ENCODE measurements at places on chromosomes 5 and 9. TPM values are rescaled to one million over a fixed set of nuclear protein-coding genes. Genes with fewer than 3 reads are reported as not detected.
A peak's percentile ranks its signal among the peaks of the same experiment; 100 is the strongest.

DNA sequence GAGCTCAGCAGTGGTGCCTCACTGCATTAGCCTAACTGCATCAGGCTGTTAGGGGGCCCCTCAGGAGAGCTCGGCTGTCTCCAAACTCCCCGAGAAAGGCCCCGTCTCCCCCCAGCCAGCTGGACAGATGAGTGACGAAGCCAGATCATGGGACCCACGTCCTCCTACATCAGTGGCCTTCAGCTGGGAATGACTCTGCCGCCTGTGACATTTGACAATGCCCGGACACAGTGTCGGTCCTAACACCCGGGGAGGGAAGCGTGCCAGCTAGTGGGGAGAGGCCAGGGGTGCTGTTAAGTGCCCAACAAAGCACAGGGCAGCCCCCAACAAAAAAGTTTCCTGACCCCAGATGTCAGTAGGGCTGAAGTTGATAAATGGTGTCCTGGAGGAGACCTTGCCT lies 375.2 kb upstream of the IRX2 start:
- peak; percentile 51 for DNase-seq
- no peaks in the 10 kb centered on the region for H3K27me3 ChIP-seq
- H3K4me3 ChIP-seq, result no peak overlapping the region
- no peaks in the 10 kb centered on the region for H3K4me1 ChIP-seq
- H3K27ac ChIP-seq, result no peak overlapping the region

- H3K27me3 ChIP-seq, result peaks cover 3% of the 10 kb centered on the region
- H3K36me3 ChIP-seq, result no peaks in the 10 kb centered on the region
- H3K27ac ChIP-seq, result no peak overlapping the region
- no peaks in the 10 kb centered on the region for H3K4me1 ChIP-seq
Measured at GRCh38 chr5:153086486-153086885, 404.0 kb upstream of the GRIA1 start.

- no peak overlapping the region for H3K27ac ChIP-seq
- no peak overlapping the region for H3K4me3 ChIP-seq
- no peak for DNase-seq
- H3K36me3 ChIP-seq, result peaks cover 12% of the 10 kb centered on the region
- H3K4me1 ChIP-seq, result peaks cover 14% of the 10 kb centered on the region
- no peaks in the 10 kb centered on the region for H3K27me3 ChIP-seq
Measured at GRCh38 chr5:113058706-113059226, 82.2 kb downstream of the DCP2 start.

DNA sequence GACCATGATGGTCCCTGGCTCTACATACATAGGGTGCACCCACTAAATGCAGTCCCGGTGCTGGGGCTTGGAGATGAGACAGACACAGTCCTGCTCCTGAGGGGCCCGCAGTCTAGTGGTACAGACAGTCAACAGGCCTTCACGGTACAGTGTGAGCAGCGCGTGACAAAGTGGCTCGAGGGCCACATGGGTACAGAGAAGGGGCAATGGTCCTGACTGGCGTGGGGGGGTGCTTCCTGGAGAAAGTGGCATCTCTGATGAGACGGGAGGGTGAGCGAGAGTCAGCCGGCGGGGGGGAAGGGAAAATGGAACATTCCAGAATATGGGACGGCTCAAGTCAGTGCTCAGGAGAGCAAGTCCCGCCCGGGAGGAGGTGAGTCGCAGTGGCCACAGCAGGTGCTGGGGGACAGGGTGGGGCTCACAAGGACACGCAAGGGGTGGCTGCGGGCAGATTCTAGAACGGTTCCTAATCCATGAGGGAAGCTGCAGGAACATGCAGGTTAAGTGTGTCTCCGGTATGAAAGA lies 38.0 kb downstream of the WHRN start:
- H3K4me1 ChIP-seq, result no peaks in the 10 kb centered on the region
- H3K27me3 ChIP-seq, result no peaks in the 10 kb centered on the region
- H3K36me3 ChIP-seq, result peaks cover 17% of the 10 kb centered on the region

DNA sequence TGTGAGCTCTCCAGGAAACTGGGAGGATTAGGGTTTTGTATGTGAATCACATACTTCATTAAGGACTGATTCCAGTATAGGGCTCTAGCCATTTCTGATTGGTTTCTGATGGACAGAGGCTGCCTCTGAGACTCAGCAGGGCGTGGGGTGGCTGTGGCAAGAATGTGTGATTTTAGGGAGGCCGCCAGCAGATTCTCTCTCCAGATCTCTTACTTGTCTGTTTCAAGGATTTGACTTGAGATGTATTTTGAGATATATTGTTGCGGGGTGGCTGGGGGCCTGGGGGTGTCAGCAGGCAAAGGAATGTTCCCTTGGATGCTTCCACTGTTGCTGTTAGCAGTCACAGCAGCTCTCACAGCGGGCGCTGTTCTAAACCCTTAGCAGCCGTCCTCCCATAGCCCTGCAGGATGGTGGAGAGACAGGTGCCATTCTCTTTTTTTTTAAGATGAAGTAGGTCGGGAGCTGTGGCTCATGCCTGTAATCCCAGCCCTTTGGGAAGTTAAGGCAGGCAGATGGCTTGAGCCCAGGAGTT lies 8.0 kb upstream of the HNRNPAB start:
- H3K27ac ChIP-seq, result no peak overlapping the region
- no peak for DNase-seq

- H3K27me3 ChIP-seq, result no peaks in the 10 kb centered on the region
- H3K36me3 ChIP-seq, result peaks cover 67% of the 10 kb centered on the region
- peaks cover under 1% of the 10 kb centered on the region for H3K4me1 ChIP-seq
- no peak for DNase-seq
- no peak overlapping the region for H3K27ac ChIP-seq
Measured at GRCh38 chr5:7897014-7897600, 28.2 kb downstream of the MTRR start.

DNA sequence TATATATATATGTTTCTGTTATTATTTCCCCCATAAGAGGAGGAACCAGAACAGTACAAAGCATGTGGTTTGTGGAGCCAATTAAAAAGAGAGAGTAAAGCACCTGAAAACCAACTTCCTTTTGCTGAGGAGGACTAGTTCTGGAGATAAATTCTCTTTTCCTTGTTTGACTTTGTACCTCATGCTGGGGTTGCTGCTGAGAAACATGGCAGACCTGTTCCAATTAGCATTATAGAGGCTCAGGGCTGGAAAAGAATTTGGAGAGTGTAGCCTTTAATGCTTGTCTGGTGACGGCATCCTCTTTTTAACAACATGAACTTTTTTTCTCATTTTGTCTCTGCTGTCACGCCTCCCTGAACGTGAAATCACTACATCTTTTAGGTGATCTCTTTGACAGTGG lies 32.8 kb upstream of the NMUR2 start:
- H3K36me3 ChIP-seq, result no peaks in the 10 kb centered on the region
- no peak overlapping the region for H3K4me3 ChIP-seq
- H3K27me3 ChIP-seq, result peaks cover 1% of the 10 kb centered on the region
- no peaks in the 10 kb centered on the region for H3K4me1 ChIP-seq

DNA sequence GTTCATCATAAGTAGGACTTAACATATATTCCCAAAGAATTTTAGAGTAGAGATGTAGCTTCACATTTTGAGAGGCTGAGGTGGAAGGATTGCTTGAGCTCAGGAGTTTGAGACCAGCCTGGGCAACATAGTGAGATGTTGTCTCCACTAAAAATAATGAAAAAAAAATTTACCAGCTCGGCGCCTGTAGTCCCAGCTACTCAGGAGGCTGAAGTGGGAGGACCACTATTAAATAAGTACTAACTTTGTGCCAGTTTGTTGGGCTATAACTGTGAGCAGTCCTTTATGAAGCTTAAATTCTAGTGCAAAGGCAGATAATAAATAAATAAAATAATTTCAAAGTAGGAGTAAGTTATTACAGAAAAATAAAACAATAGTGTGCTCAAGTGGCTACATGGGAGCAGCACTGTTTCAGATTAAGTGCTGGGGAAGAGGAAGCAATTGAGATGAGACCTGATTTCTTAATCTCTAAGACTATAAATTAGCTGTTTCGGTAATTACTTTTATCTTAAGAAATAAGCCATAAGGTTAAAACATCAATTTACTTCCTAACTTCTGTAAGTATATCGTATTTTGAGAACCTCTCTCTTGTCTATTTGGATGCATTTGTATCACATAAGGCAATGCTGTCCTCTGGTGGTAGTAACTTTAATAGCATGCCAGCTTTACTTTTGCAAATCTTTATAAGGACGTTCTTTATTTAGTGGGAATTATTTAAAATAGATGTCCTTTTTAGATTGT lies 98.9 kb downstream of the CSNK1G3 start:
- H3K4me3 ChIP-seq, result no peak overlapping the region
- DNase-seq, result no peak
- H3K27ac ChIP-seq, result peak overlapping the region; percentile 17
- H3K27me3 ChIP-seq, result no peaks in the 10 kb centered on the region
- no peaks in the 10 kb centered on the region for H3K4me1 ChIP-seq

- H3K27ac ChIP-seq, result no peak overlapping the region
- no peaks in the 10 kb centered on the region for H3K4me1 ChIP-seq
- no peak overlapping the region for H3K4me3 ChIP-seq
- no peak for DNase-seq
Measured at GRCh38 chr5:80346055-80346454, 26.3 kb downstream of the SPZ1 start.

DNA sequence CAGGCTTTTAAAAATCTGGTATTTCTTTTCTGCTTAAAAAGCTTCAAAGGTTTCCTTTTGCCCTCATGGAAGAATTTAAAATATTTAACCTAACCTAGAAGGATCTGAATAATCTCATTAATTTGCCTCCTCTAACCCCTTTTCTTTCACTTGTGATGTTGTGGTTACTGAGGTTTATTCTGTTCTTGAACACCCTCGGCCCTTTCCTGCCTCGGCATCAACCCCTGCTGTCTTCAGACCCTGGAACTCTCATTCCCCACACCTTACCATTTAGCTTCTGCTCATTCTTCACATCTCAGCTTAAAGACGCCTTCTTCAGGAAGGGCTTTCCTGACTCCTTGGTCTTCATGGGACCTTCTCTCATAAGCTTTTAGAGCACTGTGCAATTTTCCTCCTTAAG lies 131.4 kb upstream of the MAN2A1 start:
- H3K27me3 ChIP-seq, result no peaks in the 10 kb centered on the region
- H3K36me3 ChIP-seq, result no peaks in the 10 kb centered on the region
- DNase-seq, result no peak
- H3K4me1 ChIP-seq, result peaks cover 28% of the 10 kb centered on the region

- peaks cover 13% of the 10 kb centered on the region for H3K27me3 ChIP-seq
- H3K27ac ChIP-seq, result no peak overlapping the region
Measured at GRCh38 chr5:180098991-180099732, 27.6 kb upstream of the RNF130 start.

DNA sequence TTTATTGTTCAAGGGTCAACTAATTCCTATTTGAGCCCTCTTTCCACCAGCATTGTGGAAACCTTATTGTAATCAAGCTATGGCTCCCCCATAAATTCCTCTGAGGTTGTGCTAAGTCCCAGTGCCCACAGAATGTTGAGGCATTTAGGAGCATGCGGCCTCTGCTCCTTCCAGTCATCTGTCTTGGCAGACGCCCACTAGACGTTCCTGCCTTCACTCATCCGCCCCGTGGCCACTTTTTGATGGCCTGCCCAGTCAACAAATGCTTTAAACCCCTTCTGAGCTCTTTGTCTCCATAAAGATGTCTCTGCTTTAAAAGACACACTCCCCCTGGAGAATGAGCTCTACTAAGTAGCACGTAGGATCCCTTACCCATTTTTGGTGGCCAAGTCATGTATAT lies 104.7 kb downstream of the GAS1 start:
- no peak overlapping the region for H3K27ac ChIP-seq
- H3K4me3 ChIP-seq, result no peak overlapping the region
- H3K36me3 ChIP-seq, result no peaks in the 10 kb centered on the region
- H3K27me3 ChIP-seq, result peaks cover 2% of the 10 kb centered on the region
- H3K4me1 ChIP-seq, result peaks cover 33% of the 10 kb centered on the region

- peak overlapping the region; percentile 95 for H3K27ac ChIP-seq
- H3K36me3 ChIP-seq, result no peaks in the 10 kb centered on the region
- peaks cover 71% of the 10 kb centered on the region for H3K4me1 ChIP-seq
- no peak overlapping the region for H3K4me3 ChIP-seq
Measured at GRCh38 chr9:33159777-33160127, 7.4 kb downstream of the B4GALT1 start.

GRCh38 chr5:120386981-120387380 lies 77.1 kb upstream of the PRR16 start:
- H3K27me3 ChIP-seq, result no peaks in the 10 kb centered on the region
- H3K27ac ChIP-seq, result peak overlapping the region; percentile 83
- no peak overlapping the region for H3K4me3 ChIP-seq
- no peak for DNase-seq
- H3K36me3 ChIP-seq, result no peaks in the 10 kb centered on the region
- peaks cover 29% of the 10 kb centered on the region for H3K4me1 ChIP-seq

DNA sequence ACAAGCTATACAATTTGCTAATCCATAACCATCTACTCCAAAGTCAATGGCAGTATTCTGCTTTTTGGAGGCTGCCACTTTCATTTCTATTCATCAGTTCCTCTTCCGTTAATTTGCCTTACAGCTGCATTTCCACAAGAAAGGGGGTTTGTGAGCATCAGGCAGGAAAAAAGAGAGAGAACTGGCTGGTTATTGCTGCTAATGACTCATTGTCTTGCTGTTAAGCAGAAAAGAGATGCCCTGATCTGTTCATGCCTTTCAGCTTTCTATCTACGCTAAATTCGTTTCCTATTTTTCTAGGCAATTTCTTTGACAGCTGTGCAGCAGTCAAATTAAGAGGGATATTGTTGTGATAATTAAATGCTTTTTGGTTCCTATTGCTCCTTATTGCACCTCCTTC lies 65.9 kb upstream of the GNAQ start:
- no peaks in the 10 kb centered on the region for H3K4me1 ChIP-seq
- no peaks in the 10 kb centered on the region for H3K36me3 ChIP-seq
- no peak for DNase-seq
- peaks cover 27% of the 10 kb centered on the region for H3K27me3 ChIP-seq
- no peak overlapping the region for H3K4me3 ChIP-seq

DNA sequence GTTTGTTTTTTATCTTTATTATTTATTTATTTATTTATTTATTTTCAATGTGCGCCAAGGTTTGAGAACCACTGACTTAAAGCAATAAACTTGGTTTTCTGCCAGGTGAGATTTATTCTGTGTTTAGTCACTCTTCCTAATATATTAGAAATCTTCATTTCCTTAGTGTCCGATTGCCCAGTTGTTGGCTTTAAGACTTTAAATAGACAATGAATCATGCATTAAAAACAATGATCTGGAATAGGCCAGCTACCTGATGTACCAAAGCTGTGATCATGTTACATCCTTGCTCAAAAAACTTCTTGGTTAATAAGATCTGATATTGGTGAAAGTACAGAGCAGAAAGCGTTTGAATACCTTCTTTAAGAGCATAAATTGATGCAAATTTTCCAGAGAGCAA lies 52.1 kb upstream of the ERBIN start:
- no peak overlapping the region for H3K27ac ChIP-seq
- H3K4me3 ChIP-seq, result no peak overlapping the region
- no peaks in the 10 kb centered on the region for H3K36me3 ChIP-seq
- no peaks in the 10 kb centered on the region for H3K27me3 ChIP-seq
- peaks cover 9% of the 10 kb centered on the region for H3K4me1 ChIP-seq

CBY3 gene
- total RNA-seq, result not detected

CFAP157 gene
- total RNA-seq, result 0.24 TPM

AGXT2 gene
- not detected for total RNA-seq

REEP2 gene
- 18.3 TPM for total RNA-seq

TXNDC8 gene
- not detected for total RNA-seq

ADAMTS6 gene
- 6.6 TPM for total RNA-seq

SPINK7 gene
- total RNA-seq, result not detected

SMIM33 gene
- not detected for total RNA-seq

PHF24 gene
- not detected for total RNA-seq

PDCD1LG2 gene
- total RNA-seq, result 1.7 TPM

Measured in osteocyte (in vitro differentiated cells).